ENCODE measurements at places on chromosomes 4 and X. TPM values are rescaled to one million over a fixed set of nuclear protein-coding genes. Genes with fewer than 3 reads are reported as not detected.

The NUP54 gene
- total RNA-seq, result 17.3 TPM

The TBC1D8B gene
- total RNA-seq, result 1.6 TPM

The NPY1R gene
- total RNA-seq, result 0.69 TPM

The ZNF280C gene
- total RNA-seq, result 1.4 TPM

The HGFAC gene
- total RNA-seq, result 0.67 TPM
